ENCODE measurements at places on chromosomes 1 and 21.

DNA sequence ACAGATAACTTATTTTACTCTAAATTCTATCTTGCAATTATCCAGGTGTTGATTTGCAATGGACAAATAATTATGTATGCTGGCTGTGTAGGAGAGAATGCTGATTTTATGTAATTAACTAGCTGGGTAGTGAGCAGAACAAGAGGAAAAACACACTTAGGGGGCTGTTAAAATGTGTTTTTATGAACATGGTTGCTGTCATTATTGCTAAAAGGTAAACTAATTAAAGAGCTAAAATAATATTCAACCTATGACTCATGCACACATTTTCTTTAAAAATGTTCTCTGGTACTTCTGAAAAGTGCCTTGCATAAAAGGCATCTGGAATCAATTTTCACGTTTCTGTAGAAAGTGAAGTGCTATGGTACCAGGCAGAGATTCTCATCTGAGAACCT, 192.8 kb upstream of the C8B start:
- no peak for DNase-seq

GRCh38 chr1:65264197-65264929, 45.0 kb upstream of the DNAJC6 start:
- no peak for DNase-seq

DNA sequence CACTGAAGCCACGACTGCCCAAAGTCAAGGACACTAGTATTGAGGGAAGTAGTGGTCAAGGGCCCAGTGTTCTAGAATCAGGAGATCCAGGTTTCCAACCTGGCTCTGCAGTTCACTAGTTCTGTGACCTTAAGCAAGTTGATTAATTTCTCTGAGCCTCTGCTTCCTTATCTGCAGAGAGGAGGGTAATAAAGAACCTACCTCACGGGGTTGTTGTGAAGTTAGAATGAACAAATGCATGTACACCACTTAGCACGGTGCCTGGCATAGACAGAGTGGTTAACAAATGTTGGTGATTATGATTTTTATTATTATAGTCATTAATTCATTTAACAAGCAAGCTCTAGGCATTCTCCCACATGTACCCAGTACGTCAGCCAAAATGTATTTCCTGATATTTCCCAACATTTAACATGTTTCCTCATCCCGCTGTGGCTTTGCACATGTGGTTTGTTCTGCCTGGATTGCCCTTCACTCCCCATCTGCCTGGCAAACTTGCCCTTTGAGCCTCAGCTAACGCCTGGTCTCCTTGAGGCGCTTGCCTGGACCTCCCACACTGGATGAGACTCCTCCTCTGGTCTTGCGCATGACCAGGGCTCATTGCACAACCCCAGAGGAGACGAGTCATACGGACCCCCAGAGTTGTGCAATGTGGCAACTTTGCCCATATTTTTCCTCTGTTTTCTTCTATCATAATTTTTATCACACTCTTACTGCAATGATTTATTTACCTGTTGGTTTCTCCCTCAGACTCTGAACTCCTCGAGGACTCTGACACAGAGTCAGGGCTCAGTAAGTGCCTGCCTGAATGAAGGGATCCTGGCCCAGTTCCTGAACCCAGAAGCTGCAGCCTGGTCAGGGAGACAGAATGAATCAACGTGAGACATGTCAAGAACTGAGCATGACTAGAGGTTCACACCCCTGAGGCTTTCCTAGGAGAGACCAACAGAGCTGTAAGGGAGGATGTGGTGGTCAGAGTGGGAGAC, 20.7 kb upstream of the MFSD2A start:
- DNase-seq: no peak

DNA sequence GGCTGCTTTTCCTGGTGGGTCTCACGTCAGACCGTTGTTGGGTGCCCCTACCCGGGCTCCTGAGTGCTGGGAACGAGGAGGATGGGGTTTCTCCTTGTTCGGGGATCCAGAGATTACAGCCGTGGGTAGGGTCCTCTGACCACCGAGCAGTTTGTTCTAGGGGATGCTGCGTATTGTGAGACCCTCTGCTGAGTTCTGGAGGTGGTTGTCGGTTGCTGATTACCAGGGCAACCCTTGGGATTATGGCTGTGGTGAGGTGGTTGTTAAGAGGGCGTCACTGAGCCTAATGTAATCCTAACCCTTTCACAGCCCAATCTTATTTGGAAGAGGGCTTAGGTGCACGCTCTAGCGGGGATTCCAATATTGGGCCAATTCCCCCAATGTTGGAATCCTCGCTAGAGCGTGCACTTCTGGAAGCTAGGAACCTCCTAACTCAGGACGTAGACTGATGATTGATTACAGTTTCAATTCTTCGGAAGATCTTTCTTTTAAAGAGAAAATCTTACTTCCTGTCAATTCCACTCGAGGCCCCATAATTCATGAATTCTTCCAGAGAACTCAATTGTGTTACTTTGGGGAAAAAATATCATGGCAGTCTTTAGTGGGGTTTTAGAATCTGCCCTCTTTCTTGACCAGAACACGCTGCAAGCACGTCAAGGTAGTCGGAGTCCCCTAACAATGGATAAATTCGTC, 483 bp downstream of the TCEANC2 start:
- DNase-seq: no peak

GRCh38 chr1:155320661-155321617, at the start of gene RUSC1:
Gene RUSC1, plus strand, starts transcription at chr1:155320894. Its CDS starts 880 bp downstream, at chr1:155321774.
- no peak for DNase-seq

DNA sequence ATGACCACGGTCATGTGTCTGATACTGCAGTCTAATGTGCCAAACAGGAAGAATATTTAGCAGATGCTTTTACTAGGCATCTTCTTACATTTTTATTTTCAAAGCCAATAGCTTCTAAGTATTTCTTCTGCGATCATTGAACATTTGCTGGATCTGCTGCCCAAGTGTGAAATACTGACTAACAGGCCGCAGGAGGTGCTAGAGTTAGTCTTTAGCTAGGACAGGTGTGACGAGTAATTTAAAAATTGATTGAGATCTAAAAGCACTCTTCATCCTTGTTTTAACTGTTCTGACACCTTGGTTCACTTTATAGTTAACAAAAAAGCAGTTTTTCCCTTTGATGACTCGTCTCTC, 748 bp upstream of the FAM78B start:
- DNase-seq: no peak

- DNase-seq: no peak
Measured at GRCh38 chr1:22208973-22209378, 66.1 kb upstream of the WNT4 start.

GRCh38 chr1:243582326-243582725, 267.7 kb downstream of the AKT3 start:
- DNase-seq: no peak

DNA sequence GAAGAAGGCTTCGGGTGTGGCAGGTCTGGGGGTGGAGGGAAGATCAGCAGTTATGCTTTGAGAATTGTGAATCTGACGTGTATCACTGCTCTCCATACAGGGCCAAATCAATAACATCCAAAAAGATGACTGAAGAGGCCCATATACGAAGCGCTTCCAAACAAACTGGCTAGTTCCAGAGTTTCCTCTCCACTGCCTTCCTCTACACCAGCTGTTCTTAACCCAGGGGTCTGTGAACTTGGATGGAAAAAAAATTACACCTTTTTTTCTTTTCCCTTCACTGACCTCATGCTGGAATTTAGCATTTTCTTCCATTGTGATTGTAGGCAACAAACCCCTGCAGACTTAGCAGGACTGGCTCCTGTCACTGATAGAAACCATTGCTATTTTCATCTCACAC, 77.1 kb upstream of the NBL1 start:
- DNase-seq: no peak

- DNase-seq: no peak
Measured at GRCh38 chr1:36342426-36343185, 19.2 kb upstream of the EVA1B start.

DNA sequence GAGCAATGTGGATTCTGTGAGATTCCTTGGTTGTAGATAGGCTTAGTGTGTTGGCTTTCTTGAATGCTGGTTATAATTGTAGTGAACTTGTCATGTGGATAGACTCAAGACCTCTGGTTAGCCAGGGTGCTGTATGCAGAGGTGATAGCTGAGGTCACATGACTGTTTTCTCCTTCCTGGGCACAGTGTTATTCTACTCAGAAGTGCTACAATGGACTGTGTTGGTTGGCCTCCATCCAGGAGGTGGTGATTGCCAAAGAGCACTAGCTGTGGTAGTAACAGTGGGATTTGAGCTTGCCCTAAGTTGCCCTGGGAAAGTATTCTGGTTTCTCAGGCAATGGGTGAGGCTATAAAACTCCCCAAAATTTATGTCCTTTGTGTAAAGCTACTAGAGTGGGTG, 71.6 kb downstream of the SH3BGR start:
- DNase-seq: no peak
